ENCODE measurements at places on chromosomes 1 and 21.

GRCh38 chr1:228723287-228723686, 12.0 kb upstream of the RHOU start:
- no peak for DNase-seq

GRCh38 chr1:180229483-180230415, at the start of gene LHX4:
Gene LHX4 (plus strand): TSS chr1:180230264. CDS start chr1:180230530, 266 bp downstream.
- DNase-seq, result peak; percentile 18

GRCh38 chr1:58441699-58442098, 104.8 kb downstream of the OMA1 start:
- DNase-seq, result peak; percentile 29

GRCh38 chr1:201113451-201114244, 1.4 kb upstream of the CACNA1S start:
- no peak for DNase-seq

- no peak for DNase-seq
Measured at GRCh38 chr1:86273066-86273465, 116.5 kb upstream of the COL24A1 start.
